Purkinje cell (primary cell): ENCODE measurements at places on chromosomes 7 and 10. TPM values are rescaled to one million over a fixed set of nuclear protein-coding genes. Genes with fewer than 3 reads are reported as not detected.

Gene TMEM213
- polyA plus RNA-seq = not detected in 2 replicates

Gene HOXA10
- not detected in 2 replicates for polyA plus RNA-seq

Gene ZNF425
- 0.45 and 2.4 TPM in 2 replicates for polyA plus RNA-seq

Gene DLX5
- not detected in 2 replicates for polyA plus RNA-seq

Gene HOXA3
- not detected in 2 replicates for polyA plus RNA-seq

Gene NME8
- not detected in 2 replicates for polyA plus RNA-seq

Gene CRHR2
- polyA plus RNA-seq = not detected in 2 replicates

Gene TRPV5
- not detected in 2 replicates for polyA plus RNA-seq

Gene ADAM22
- 27.2 and 31.7 TPM in 2 replicates for polyA plus RNA-seq

Gene VAX1
- 0.51 TPM in 1 of 2 replicates, not detected in the other for polyA plus RNA-seq

Gene MRPL43
- 77.6 and 90.6 TPM in 2 replicates for polyA plus RNA-seq

Gene LRRC4
- polyA plus RNA-seq = 1.2 and 3.0 TPM in 2 replicates

Gene ATXN7L1
- 3.8 and 4.3 TPM in 2 replicates for polyA plus RNA-seq

Gene ANTXRL
- polyA plus RNA-seq = not detected in 2 replicates

Gene CAV2
- 0.14 and 1.9 TPM in 2 replicates for polyA plus RNA-seq

Gene OR2A7
- polyA plus RNA-seq = not detected in 2 replicates

Gene ZNF365
- 7.8 and 21.0 TPM in 2 replicates for polyA plus RNA-seq

Gene ZNF503
- polyA plus RNA-seq = 0.56 and 2.2 TPM in 2 replicates

Gene STEAP2
- 195 and 201 TPM in 2 replicates for polyA plus RNA-seq

Gene ASB15
- polyA plus RNA-seq = 0.28 TPM in 1 of 2 replicates, not detected in the other

Gene HOXA6
- not detected in 2 replicates for polyA plus RNA-seq

Gene WNT8B
- polyA plus RNA-seq = not detected in 2 replicates

Gene FAM20C
- polyA plus RNA-seq = 5.2 and 10.9 TPM in 2 replicates

Gene WDR11
- polyA plus RNA-seq = 21.9 and 23.5 TPM in 2 replicates

Gene STEAP4
- 0.52 TPM in 1 of 2 replicates, not detected in the other for polyA plus RNA-seq

Gene TLX1
- polyA plus RNA-seq = not detected in 2 replicates

Gene GNG11
- polyA plus RNA-seq = 3.5 and 4.7 TPM in 2 replicates

Gene MEOX2
- not detected in 2 replicates for polyA plus RNA-seq

Gene SLC35B4
- 40.6 and 40.9 TPM in 2 replicates for polyA plus RNA-seq

Gene SEMA3E
- 12.5 and 19.8 TPM in 2 replicates for polyA plus RNA-seq

Gene NKX6-2
- 631 and 1,159 TPM in 2 replicates for polyA plus RNA-seq

Gene INA
- 332 and 395 TPM in 2 replicates for polyA plus RNA-seq

Gene PLAC9
- 2.4 TPM in 1 of 2 replicates, not detected in the other for polyA plus RNA-seq

Gene POLR3A
- polyA plus RNA-seq = 17.1 and 22.9 TPM in 2 replicates

Gene ABCB1
- polyA plus RNA-seq = 0.62 and 1.0 TPM in 2 replicates

Gene RARRES2
- polyA plus RNA-seq = 1.3 and 1.9 TPM in 2 replicates

Gene ACTL6B
- polyA plus RNA-seq = 15.7 and 21.5 TPM in 2 replicates

Gene ACSM6
- not detected in 2 replicates for polyA plus RNA-seq

Gene ARL5B
- 6.5 and 8.3 TPM in 2 replicates for polyA plus RNA-seq

Gene CPVL
- not detected in 2 replicates for polyA plus RNA-seq

Gene MKRN1
- 85.3 and 89.5 TPM in 2 replicates for polyA plus RNA-seq

Gene GPR85
- polyA plus RNA-seq = 30.1 and 49.8 TPM in 2 replicates

Gene ZPBP
- not detected in 2 replicates for polyA plus RNA-seq

Gene MYL10
- polyA plus RNA-seq = not detected in 2 replicates

Gene CBLL1
- polyA plus RNA-seq = 13.7 and 17.2 TPM in 2 replicates

Gene PDZD7
- 0.77 and 5.0 TPM in 2 replicates for polyA plus RNA-seq

Gene ZNF282
- 0.98 and 1.2 TPM in 2 replicates for polyA plus RNA-seq

Gene ADCYAP1R1
- polyA plus RNA-seq = 1.1 and 1.6 TPM in 2 replicates

Gene BMPER
- 2.8 and 10.9 TPM in 2 replicates for polyA plus RNA-seq

Gene SFRP5
- polyA plus RNA-seq = not detected in 2 replicates

Gene SLC26A5
- not detected in 2 replicates for polyA plus RNA-seq

Gene ATRNL1
- 124 and 129 TPM in 2 replicates for polyA plus RNA-seq
